IMR-90 (cell line): ENCODE measurements at places on chromosomes 4 and X. TPM values are rescaled to one million over a fixed set of nuclear protein-coding genes. Genes with fewer than 3 reads are reported as not detected.

DNA sequence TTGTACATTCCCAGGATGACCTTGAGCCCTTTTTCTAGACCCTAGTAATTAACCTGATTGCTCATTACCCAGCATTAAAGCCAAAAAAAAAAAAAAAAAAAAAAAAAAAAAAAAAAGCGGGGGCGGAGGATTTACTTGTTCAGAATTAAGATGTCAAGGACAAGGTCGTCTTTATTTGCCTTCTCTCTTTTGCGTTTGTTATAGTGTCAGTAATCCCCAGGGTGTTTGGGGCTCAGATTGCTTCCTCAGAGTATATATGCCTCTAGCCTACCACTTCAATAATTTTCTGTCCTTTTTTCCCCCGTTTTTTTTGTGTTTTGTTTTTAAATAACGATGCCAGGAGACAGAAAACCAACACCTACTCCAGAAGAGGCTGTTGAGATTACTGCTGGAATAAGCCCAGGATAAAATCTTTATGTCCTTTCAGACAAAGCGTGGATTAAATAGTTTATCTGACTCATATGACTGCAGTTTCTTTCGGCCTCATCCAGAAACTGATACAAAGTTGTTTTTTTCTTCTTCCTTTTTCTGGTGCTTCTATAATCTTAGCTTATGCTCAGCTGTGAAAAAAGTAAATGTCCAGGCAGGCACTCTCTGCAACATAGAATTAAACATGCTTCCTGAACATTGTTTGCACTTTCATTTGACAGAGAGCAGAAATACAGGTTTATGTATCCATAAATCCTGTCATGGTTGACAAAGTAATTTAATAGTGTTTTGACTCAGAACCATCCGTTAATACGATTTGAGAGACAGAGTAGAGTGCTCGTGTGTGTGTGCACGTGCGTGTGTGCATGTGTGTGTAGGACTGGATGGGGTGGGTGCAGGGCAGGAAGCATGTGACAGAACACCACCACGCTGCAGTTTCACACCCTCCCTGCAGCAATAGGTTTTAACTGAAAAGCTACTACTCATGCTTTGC is 138.6 kb downstream of the AFF1 start:
- peak; percentile 62 for DNase-seq

GRCh38 chrX:71545364-71545763 is 12.5 kb downstream of the OGT start:
- no peak for DNase-seq

GRCh38 chrX:118347736-118348135 is 1.8 kb downstream of the WDR44 start:
- no peak for DNase-seq

DNA sequence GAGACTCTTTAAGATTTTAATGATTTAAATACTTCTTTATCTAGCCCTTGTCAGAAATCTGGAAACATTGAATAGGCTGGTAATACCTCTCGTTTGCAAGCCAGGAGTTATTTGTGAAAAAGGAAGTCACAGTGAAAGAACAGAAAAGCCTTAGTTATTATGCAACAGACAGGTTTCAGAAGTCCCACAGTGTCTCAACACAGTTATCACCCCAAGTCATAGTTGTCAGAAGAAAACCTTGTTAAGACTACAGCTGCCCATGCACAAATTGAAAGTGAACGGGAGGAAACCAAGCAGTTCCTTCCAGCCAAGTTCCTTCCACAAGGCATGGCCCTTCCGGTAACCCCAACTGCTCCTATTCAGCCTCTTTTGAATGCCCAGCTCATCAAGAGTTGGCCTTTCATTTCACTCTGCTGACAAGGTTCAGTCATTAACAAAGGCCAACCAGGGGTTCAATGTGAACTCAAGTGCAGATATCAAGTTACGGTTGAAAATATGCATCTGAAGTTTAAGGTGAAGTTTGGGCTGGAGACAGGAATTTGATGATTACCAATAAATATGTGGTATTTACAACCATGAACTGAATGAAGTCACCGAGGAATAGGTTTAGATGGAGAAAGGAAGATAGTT is 15.6 kb downstream of the ALPK1 start:
- DNase-seq = no peak

DNA sequence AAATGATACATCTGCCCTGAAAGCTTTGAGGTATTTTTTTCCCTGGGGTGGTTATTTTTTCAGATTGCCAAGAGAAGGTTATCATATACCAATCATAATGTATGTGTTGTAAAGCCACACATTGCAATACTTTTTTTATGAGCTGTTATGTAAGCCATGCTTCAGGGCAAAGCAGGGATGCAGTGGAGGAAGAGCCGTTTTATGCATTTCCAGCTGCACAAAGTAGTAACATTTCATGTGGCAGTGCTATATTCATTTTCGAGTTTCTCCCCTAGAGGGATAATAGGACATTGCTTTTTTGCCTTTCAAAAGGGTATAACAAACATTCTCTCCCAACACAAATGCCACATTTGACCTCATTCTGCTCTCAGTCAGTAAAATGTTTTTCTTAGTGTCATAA is 68.5 kb downstream of the GALNT7 start:
- DNase-seq = no peak

- peak; percentile 4 for DNase-seq
Measured at GRCh38 chr4:85402371-85402770, 72.6 kb upstream of the ARHGAP24 start.

- DNase-seq = no peak
Measured at GRCh38 chrX:19840899-19841648, 46.3 kb downstream of the SH3KBP1 start.

- DNase-seq = no peak
Measured at GRCh38 chrX:111662292-111662691, 18.7 kb upstream of the ALG13 start.

DNA sequence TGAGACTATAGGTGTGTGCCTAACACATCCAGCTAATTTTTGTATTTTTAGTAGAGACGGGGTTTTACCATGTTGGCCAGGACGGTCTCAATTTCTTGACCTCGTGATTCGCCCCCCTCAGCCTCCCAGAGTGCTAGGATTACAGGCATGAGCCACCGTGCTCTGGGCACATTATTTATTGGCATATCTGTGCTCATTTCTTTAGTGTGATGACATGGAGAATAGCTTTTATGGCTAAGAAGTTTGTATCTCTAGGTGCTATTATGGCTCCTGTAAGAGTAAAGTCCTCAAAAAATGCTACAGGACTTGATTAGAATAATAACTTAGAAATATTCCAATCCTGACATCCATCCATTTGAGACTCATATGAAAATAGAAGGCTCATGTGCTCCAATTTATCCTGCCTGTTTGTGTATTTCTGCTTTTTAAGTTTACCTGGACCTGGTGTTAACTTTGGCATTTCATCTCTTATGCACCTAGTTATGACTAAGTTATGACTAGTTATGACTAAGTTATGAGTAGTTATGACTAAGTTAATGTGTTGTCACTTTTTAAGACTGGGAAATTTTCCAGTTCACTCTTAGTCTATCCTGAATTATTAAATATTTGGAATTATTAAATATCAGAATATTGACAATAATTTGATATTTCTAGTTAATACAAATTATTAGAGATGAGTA is 36.4 kb upstream of the UNC5C start:
- DNase-seq = peak; percentile 4

DNA sequence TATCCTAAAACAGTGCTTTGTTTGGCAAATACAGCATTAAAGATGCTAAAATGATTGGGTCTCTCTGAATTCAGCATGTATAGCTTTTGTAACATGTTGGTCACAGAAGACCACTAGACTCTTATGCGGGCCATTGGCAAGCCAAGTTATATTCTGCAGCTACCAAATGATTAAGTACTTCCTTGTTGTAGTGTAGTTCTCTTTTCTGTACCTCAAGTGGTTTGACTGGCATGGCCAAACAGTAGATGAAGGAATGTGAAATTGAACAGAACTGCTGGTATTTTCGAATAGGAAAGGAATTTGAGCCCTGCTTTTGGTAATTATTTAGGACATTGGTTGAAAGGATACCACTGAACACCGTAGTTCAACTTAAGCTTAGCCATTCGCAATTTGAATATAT is 193.9 kb upstream of the GPC4 start:
- DNase-seq = no peak

DNA sequence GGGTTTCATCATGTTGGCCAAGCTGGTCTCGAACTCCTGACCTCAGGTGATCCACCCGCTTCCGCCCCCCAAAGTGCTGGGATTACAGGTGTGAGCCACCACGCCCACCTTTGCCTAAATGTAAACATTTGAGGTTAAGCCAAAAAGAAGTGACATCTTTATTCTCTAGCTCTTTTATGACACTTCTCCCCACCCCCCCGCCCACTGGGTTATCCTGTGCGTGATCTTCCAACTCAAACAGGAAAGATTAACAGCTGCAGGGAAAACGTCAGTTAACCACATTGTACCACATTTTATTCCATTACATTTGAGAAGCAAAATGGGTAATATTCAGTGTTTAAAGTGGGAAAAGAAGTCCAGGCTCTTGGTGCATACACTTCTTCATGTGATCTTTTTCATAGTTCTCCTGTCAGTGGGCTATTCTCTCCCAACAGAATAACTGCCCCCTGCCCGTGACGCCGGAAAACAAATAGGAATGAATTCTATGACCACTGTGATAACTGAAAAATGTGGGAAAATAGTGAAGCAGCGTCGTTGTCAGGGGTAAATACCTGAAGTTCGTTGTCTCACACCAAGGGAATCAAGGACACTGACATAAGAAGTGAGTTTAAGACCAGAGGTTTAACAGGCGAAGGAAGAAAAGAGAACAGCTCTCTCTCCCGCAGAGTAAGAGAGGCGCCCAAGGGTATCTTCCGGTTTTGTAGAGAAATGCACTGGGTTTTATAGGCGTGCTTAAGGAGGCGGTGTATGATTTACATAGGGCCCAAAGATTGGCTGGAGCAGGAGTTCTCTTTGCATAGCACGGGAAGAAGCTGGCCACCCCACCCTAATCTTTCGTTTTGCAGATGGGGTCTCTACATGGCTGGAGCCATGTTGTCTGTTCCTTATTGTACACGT is 9.7 kb upstream of the SRD5A3 start:
- no peak for DNase-seq

DNA sequence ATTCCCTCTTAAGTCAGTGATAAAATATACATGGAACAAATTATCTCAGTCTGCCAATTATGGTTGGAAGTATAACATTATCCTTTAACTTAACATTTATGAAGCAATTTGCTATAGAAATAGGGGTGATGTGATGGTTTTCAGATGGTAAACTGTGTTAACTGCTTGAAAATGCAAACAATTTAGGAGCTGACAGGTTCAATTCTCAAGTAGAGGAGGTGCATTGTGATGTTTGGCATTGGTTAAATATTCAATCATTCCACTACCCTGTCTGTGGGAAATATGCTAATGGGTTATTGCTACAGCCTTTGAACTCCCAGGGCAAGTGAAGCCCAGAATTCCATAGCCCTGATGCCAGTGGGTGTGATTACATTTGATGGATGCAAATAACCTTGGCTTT is 243.4 kb upstream of the GK2 start:
- DNase-seq = no peak

- no peak for DNase-seq
Measured at GRCh38 chr4:38386005-38386551, 277.9 kb upstream of the KLF3 start.

Gene SORBS2
- under 0.01 and 0.18 TPM in 2 replicates for total RNA-seq

Gene DMD
- 10.6 and 11.8 TPM in 2 replicates for total RNA-seq

Gene HSFX2
- total RNA-seq = not detected in 2 replicates

Gene MBNL3
- total RNA-seq = 1.1 TPM in 2 replicates

Gene FAM53A
- 1.9 and 2.0 TPM in 2 replicates for total RNA-seq

Gene MAP3K15
- under 0.01 TPM in 2 replicates for total RNA-seq
